ENCODE measurements at places on chromosomes 13 and 19. TPM values are rescaled to one million over a fixed set of nuclear protein-coding genes. Genes with fewer than 3 reads are reported as not detected.
A peak's percentile ranks its signal among the peaks of the same experiment; 100 is the strongest.

SYT5 gene
- 2.5 TPM for total RNA-seq

TEX29 gene
- total RNA-seq: 0.37 TPM

LRG1 gene
- total RNA-seq: 0.81 TPM

DNA sequence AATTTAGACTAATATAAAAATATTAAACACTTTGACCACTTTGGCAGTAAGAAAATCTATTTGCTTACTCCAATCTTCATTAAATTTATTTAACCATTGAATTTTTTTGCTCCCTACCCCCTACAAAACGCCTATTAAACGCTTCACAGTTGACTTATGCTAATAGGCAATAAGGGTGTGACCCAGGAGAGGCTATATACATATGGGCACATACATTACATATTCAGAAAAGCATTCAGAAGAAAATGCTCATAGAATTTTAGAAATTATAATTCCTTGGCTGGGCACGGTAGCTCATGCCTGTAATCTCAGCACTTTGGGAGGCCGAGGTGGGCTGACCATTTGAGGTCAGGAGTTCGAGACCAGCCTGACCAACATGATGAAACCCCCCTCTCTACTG lies 95.6 kb upstream of the STARD13 start:
- no peaks in the 10 kb centered on the region for H3K36me3 ChIP-seq
- peaks cover 31% of the 10 kb centered on the region for H3K4me1 ChIP-seq
- H3K27me3 ChIP-seq: no peaks in the 10 kb centered on the region
- DNase-seq: no peak

DNA sequence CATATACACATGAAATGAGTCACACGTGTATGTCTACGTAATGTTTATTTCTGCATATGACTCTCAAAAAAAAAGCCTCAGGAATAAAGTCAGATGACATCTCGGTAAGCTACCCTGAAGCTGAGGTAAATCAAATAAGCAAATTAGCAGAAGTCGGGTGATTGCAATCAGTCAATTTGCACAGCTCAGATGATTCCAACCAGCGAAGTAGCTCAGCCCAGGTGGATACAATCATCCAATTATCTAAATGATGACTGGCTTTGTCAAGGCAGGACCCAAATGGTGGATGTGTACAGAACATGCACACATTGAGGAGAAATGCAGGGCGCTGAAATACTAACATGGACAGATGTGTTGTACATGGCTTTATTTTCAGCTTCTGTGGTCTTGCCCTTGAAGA lies 148.5 kb downstream of the ZNF486 start:
- DNase-seq: no peak
- no peak overlapping the region for H3K4me3 ChIP-seq
- peaks cover 10% of the 10 kb centered on the region for H3K4me1 ChIP-seq
- peaks cover 3% of the 10 kb centered on the region for H3K36me3 ChIP-seq

DNA sequence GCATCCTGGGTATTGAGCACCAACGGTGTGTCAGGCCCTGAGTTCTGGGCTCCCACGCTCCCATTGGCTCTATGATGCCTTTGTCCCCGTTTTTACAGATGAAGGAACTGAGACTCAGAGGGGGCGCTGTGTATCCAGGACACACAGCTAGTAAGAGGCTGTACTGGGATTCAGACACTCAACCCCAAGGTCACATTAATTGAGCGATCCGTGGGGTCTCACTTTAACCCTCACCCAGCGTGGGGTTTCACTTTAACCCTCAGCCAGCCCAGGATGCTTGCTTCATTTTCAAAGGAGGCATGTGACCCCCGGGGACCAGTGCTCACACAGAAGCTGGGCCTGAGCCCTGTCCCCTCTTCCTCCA lies 42.6 kb downstream of the CYP4F22 start:
- H3K4me3 ChIP-seq: peak overlapping the region; percentile 65
- no peak overlapping the region for H3K27ac ChIP-seq
- peaks cover 58% of the 10 kb centered on the region for H3K27me3 ChIP-seq
- H3K36me3 ChIP-seq: no peaks in the 10 kb centered on the region
- peaks cover 3% of the 10 kb centered on the region for H3K4me1 ChIP-seq
- peak; percentile 22 for DNase-seq

DNA sequence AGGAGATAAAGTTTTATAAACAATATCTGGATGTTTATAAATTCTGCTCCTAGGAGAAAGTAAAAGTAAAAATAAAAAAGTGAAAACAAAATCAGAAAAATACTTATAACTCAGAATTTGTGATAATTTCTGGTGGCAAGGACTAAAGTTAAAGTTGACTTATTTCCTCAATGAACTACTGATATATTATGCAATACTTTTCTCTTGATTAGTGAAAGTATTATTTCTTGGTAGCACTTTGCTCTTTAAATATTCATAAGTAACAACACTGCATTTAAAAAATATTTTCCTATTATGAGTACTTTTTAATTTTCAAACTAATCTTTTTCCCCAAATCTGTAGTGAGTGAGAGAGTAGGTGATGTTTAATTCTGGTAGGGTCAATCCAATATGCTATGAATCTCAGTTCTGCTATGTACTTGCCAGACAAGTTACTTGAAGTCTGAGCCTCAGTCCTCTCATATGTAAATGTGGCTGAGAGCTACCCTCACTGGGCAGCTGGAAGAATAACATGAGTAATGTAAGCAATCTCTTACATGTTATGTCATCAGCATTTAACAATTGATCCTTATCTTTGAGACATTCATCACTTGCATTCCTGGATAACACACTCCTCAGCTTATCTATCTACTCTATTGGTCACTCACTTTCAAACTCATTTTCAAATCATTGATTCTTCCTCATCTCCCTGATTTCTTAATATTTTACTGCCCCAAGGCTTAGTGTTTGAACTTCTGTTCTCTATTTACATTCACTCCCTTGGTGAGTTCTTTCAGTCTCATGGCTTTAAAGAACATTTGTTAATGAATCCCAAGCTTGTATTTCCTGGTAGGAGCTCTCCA lies 239.0 kb downstream of the RGCC start:
- no peak for DNase-seq
- peaks cover 36% of the 10 kb centered on the region for H3K4me1 ChIP-seq
- no peaks in the 10 kb centered on the region for H3K36me3 ChIP-seq
- no peaks in the 10 kb centered on the region for H3K27me3 ChIP-seq

DNA sequence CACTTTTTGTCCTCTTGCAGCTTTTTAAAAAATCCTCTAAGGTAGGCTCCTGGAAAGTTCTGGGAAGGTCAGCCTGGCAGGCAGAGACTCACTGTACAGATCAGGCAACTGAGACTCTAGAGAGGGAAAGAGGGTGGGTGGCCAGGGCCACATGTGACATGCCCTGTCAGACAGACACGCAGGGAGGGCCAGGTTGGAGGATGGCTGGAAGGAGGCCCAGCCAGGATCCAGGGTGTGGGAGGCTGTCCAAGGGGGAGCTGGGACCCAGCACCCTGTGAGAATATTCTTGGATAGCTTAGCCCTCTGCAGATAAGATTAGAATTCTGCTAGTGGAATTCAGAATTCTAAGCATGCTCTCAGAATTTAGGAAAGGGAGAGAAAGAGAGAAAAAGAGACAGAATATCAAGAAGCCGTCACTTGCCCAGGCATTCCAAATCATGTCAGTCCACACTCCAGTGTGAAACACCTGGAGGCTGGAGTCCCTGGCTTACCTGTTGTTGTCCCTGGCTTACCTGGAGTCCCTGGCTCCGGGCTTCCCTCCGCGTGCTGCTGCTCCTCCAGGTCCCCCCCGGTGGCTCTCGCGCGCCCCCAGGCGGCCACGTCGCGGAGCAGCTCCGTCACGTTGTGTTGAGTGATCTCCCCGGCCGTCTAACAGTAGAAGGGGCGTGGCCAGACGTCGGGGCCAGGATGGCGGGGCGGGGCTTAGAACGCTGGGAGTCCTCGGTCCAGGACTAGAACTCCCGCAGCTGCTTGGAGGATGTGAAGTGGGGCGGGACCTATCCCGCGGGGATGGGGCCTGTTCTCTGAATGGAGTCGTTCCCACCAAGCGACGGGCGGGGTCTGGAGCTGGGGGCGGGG lies 2.8 kb upstream of the TNNI3 start:
- peak overlapping the region; percentile 64 for H3K4me3 ChIP-seq
- DNase-seq: peak; percentile 100
- peaks cover 77% of the 10 kb centered on the region for H3K27me3 ChIP-seq
- no peak overlapping the region for H3K27ac ChIP-seq
- H3K36me3 ChIP-seq: no peaks in the 10 kb centered on the region
